ENCODE measurements at places on chromosomes 3 and 15. TPM values are rescaled to one million over a fixed set of nuclear protein-coding genes. Genes with fewer than 3 reads are reported as not detected.

- DNase-seq, result no peak
Measured at GRCh38 chr3:143396790-143397189, 277.2 kb downstream of the CHST2 start.

DNA sequence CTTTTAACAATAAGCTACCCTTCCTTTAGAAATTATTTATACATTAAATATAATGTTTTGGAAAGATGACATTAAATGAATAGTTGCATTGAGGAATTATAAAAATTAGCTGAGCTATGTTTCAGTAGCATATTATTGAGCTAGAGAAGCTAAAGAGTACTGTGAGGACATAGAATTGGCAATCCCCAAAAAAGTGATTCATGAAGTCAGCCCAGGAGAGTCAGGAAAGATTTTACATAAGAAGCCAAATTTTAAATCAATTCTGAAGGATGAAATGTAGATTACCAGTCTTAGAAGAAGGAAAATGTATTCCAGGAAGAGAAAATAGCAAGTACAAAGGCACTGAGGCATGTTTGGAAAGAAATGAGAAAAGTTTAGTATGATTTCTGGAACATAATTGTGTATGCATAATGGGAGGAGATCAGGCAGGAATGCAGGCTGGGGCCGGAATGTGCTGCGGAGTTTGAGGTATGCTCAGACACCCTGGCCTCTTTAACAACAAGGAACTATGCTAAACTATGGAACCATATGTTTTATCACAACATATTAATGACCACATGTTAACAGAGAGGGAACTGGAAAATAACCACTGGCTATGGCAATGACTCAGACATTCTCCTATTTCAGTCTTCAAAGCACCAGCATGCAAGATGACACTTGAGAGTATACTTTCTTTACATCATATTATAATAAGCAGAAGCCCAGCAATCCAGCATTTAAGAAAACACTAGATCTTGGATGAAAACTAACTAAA lies 103.3 kb upstream of the COL8A1 start:
- peak; percentile 79 for DNase-seq

DNA sequence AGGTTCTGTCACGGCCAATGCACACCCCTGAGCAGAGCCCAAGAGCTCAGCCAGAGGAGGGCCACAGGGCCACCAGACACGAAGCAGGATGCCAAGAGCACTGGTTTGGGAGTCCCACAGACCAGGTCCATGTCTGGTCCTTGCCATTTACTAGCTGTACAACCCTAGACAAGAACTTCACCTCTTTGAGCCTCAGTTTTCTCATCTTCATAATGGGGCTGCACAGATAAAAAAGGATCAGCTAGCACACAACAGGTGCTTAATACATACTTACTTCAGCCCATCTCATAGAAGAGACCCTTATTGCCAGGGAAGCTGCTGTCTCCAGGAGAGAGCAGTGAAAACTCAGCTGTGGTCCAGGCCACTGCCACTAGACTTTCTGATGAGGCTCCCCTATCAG lies 152.0 kb downstream of the NUP210 start:
- DNase-seq, result no peak

- peak; percentile 81 for DNase-seq
Measured at GRCh38 chr15:85047271-85047948, 65.8 kb downstream of the PDE8A start.

DNA sequence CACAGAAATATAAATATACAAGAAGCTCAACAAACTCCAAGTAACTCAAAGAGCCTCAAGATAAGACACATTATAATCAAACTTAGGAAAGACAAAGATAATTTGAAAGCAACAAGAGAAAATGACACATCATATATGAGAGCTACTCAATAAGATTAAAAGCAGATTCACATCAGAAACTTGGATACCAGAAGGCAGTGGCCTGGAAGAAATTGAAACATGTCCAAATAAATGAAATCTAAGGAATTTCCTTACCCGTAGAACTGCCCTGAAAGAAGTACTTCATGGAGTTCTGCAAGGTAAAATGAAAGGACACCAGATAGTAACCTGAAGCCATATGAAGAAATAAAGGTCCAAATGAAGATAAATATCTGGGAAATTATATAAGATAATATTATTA lies 113.9 kb downstream of the LSAMP start:
- DNase-seq, result no peak

- peak; percentile 49 for DNase-seq
Measured at GRCh38 chr3:13308380-13308801, 111.7 kb downstream of the NUP210 start.

- no peak for DNase-seq
Measured at GRCh38 chr3:69660631-69661030, 78.6 kb upstream of the MITF start.

DNA sequence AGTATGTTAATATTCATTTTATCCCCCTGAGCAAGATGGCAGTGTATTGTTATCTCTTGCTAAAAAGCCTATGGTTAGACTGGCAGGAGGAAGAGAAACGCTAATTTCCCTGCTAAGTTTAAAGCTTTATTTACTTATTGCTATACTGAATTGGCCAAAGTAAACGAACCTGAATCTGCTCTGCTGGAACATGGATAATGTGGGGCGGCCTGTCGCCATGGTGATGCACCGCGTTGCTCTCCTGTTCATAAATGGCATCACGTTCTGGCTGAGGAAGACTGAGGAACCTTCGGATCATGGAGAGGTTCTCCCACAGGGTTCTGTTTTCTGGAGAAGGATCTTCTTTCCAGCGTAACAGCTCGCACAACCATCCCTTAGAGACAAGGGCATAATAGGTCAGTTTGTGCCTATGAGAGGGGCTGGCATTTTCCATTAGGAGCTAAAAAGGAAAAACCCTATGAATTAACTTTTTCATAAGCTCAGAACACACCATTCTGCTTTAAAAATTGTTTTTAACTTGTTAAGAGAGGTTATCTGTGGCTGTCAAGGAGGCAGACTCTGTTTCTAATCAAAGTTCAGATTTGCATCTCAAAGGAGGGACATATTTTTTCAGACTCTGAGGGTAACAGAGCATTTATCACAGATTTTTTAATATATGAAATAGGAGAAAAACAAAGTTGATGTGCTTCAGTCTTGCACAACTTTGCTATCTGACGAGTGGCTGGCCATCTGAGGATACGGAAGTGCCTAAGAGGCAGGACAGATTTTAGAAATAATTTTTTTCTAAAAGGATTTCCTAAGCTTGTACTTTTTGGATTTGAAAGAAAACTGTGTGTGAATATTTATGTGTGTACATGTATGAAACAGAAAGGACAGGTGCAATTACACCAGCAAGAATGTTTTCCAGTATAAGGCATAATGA lies 73.1 kb downstream of the SATB1 start:
- DNase-seq, result no peak

DNA sequence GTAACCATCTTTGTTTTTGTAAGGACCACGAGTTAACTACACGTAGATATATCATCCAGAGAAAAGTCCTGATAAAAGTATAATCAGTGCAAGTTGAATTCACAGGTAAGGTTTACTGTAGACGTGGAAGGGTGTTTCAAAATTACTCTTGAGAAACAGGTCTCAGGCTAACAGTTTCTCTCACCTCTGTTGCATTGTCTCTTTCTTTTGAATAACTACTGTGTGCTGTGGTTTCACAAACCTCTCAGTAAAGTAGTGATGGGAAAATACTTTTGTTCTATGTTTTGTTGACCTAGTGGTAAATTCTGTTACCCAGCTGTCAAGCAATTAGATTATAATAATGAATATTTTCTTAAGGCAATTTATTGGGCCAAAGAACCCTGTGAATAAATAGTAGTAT lies 75.2 kb downstream of the RBMS3 start:
- no peak for DNase-seq

DNA sequence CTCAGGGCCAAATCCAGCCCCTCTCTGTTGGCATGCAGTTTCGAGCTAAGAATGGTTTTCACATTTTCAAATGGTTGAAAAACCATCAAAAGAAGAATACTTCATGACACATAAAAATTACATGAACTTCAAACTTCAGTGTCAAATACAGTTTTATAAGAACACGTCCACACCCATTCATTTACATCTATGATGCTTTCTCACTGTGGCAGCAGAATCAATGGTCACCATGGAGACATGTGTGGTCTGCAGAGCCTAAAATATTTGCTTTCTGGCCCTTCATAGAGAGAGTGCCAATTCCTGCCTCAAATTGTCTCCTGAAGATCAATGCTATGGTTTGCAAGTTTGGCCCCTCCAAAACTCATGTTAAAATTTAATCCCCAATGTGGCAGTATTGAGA lies 405.8 kb downstream of the OCA2 start:
- no peak for DNase-seq

DNA sequence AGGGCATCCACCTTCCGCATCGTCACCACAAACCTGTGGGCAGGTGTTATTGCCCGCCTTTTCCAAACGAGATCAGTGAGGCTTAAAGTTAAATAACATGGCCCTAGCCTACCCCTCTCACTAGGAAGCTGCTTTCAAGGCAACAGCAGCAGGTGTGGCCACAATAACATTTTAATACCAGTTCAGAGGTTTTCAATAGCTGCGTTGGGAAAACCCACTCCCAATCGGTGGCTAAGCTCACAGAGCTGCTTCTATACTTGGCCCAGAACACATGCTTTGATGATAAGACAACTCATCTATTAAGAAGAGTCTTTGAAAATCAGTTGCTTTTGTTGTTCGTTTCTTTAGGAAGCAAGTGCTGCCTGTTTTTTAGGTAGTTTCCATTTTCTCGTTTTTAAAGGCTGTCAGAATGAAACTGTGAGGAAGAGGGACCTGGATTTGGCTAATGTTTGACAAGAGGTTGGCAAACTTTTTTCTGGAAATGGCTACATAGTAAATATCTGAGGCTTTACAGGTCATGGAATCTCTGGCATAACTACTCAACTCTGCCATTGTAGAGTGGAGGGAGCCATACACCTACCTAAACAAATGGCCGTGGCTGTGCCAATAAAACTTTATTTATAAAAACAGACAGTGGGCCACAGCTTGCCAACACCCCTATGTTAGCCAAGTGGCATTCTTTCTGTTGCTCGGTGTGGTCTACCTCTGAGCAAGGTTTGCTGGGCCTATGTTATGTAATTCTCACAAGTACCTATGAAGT lies 179.6 kb downstream of the FEZF2 start:
- no peak for DNase-seq

Gene LINGO1
- total RNA-seq, result not detected

Gene ACOX2
- 4.3 TPM for total RNA-seq

Gene MOBP
- total RNA-seq, result 0.21 TPM

Gene STT3B
- total RNA-seq, result 133 TPM

Gene MKRN2OS
- total RNA-seq, result 0.37 TPM

Gene CP
- not detected for total RNA-seq

Gene SMAD6
- not detected for total RNA-seq

Gene HTR3E
- not detected for total RNA-seq
